ENCODE measurements at places on chromosomes 2 and 18.

DNA sequence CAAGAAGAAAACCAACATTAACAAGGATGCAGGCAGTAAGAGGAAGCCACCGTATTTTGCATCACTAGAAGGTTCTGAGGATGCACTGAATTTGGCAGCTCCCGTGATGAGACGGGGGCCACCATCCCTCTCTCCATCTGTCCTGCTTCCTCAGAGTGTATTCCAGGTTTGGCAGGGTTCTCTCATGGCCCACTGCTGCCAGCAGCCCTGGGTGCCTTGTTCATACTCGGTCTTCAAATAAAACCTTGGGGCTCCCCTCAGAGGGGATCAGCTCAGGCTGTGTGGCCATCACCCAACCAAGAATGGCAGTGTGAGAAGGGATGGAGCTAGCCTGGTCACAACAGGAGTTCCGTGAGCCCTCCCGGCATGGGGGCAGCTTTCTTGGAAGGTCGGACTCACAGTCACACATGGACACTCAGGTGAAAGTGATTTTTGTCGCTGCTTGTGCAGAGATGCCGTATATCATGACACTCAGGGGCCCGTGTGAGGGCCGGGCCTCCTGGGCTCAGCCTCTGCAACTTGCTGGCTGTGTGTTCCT, 12.8 kb upstream of the MBP start:
- no peak for DNase-seq

- DNase-seq: no peak
Measured at GRCh38 chr2:188892636-188893035, 81.5 kb upstream of the COL3A1 start.

- DNase-seq: no peak
Measured at GRCh38 chr18:63523660-63524059, 18.5 kb upstream of the SERPINB12 start.

DNA sequence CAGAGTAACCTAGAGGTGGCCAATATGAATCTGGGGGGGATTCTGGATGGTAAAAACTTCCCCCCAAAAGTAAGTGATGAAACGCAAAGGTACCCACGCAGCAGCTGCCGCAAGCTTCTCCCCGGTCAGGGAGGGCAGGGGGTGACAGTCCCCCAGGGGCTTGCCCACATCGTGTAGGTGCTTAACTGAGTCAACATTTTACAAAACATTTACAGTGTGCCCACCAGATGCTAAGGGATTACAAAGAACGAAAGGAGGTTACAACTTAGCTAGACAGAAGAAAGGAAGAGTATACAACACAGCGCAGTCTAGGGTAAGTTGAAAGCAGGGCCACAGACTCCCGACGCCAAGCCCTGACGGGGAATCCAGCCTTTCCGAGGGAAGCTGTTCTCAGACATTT, 45.6 kb downstream of the LPIN2 start:
- no peak for DNase-seq

- no peak for DNase-seq
Measured at GRCh38 chr2:195434346-195434745, 222.7 kb upstream of the SLC39A10 start.

- DNase-seq: no peak
Measured at GRCh38 chr2:31227110-31227509, 6.8 kb upstream of the EHD3 start.

- DNase-seq: no peak
Measured at GRCh38 chr2:171921970-171922229, 361 bp upstream of the HAT1 start.

DNA sequence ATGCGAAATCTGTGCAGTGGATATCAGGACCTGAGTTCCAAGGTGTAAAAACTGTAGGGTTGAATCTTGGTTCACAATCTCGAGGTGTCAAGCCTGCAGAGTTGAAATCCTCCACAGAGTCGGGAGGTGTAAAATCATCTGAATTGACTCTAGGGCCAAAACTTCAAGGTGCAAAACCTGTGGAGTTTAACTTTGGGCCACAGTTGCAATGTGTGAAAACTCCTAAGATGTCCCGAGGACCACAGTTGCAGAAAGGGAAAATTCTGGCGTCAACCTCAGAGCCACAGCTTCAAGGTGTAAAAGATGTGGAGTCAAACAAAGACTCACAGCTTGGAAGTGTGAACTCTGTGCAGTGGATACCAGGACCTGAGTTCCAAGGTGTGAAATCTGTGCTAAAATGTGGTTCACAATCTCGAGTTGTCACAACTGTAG, 9.8 kb upstream of the ZNF512 start:
- no peak for DNase-seq
